Right hindlimb (tissue), 1 donor: ENCODE measurements at places on chromosomes 1 and 21.

- no peak for DNase-seq
Measured at GRCh38 chr1:209406168-209406567, 177.3 kb upstream of the CAMK1G start.

DNA sequence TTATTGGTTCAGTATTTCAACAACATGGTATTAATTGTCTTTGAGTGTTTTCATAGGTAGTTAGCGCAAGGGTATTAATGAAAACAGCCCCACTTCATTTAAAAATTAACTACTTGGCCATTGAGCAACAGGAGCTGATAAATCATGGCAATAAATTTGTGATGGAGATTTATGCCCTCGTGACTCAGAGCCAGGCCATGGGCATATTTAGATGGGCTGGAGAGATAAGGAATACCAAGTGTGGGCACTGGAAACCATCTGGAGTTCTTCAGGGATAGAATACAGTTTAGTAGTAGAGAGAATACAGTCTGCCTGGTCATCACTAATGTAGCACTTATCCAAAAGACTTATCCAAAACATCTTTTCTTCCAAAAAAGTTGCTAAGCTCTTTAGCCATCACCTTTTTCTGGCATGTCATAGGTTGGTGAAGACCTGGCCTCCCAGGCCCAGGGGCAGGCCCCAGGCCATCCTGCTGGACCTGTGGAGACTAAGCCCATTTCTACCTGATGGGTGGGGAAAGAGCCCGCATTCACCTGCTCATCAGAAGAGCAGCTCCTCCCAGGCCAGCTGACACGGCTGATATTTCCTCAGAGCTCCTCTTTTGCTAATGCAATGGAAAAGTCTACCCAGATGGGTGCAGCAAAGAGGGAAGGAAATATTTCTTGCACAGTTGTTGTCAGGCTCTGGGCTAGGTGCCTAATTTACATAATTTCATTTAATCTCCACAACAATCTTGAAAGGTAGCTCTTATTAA is 238.0 kb downstream of the TM2D1 start:
- no peak for DNase-seq

GRCh38 chr21:14825514-14825974 is 239.3 kb downstream of the NRIP1 start:
- DNase-seq: no peak

DNA sequence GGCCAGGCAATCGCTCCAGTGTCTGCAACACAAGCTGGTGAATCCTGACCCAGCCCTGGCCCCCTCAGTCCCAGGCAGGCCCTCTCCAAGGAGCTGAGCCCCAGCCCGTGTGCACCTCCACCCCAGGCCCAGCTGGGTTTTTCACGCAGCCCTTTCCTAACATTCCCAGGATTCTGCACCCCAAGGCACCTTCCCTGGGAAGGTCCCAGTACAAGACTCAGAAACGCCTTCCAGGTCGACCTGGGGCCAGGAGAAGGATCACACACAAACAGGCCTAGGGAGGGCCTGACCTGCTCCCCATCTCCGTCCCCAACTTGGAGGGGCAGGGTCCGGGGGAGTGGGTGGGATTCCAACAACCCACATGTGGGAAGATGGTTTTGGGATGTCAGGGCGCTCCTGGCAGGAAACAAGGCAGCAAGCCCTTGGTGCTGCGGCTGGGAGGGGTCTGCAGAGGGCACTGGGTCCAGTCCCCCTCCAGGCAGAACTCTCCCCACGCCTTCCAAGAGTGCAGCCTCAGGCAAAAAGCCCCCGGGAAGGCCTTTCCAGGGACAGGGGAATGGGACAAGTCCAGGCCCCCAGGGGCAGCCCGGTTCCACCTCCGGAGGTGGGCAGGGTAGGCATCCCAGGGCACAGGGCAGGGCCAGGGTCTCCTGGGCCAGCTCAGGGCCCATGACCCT is 58.3 kb downstream of the KCNAB2 start:
- no peak for DNase-seq

DNA sequence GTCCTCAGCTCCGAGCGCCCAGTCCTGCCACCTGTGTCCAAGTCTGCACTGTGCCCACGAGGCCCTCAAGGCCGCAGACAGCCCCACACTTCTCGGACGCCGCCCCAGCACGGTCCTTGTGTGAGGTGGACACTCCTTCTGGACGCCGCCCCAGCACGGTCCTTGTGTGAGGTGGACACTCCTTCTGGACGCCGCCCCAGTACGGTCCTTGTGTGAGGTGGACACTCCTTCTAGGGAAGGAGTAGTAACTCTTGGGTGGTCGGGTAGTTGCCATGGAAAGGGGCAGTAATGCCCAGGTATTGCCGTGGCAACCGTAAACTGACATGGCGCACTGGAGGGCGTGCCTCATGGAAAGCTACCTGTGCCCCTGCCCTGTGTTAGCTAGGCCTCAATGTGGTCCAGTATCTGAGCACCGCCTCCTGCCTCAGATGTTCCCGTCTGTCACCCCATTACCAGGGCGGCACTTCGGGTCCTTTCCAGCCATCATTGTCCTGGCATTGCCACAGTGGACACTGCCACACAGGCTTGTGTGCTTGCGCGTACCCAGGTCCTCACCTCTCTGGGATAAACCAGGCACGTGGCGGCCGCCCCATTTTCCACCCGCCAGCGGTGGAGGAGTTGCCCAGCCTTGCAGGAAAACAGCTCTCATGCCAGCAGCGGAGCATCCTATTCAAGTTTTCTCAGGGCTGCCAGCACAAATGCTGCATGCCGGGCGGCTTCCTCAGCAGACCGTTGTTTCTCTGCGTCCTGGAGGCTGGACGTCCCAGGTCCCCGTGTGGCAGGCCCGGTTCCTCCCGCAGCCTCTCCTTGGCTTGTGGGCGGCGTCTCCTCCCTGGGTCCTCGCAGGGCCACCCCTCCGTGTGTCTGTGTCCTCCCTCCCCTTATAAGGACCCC is 40.8 kb upstream of the POFUT2 start:
- DNase-seq: peak; percentile 30

- DNase-seq: no peak
Measured at GRCh38 chr1:226881515-226882185, 11.2 kb downstream of the PSEN2 start.

- peak; percentile 93 for DNase-seq
Measured at GRCh38 chr1:2213576-2214505, 14.3 kb upstream of the SKI start.

GRCh38 chr1:103949779-103950178 is 200.1 kb downstream of the AMY1C start:
- no peak for DNase-seq

- no peak for DNase-seq
Measured at GRCh38 chr1:39026866-39027507, 837 bp downstream of the NDUFS5 start.

GRCh38 chr1:113140176-113140575 is 67.2 kb downstream of the LRIG2 start:
- DNase-seq: no peak

DNA sequence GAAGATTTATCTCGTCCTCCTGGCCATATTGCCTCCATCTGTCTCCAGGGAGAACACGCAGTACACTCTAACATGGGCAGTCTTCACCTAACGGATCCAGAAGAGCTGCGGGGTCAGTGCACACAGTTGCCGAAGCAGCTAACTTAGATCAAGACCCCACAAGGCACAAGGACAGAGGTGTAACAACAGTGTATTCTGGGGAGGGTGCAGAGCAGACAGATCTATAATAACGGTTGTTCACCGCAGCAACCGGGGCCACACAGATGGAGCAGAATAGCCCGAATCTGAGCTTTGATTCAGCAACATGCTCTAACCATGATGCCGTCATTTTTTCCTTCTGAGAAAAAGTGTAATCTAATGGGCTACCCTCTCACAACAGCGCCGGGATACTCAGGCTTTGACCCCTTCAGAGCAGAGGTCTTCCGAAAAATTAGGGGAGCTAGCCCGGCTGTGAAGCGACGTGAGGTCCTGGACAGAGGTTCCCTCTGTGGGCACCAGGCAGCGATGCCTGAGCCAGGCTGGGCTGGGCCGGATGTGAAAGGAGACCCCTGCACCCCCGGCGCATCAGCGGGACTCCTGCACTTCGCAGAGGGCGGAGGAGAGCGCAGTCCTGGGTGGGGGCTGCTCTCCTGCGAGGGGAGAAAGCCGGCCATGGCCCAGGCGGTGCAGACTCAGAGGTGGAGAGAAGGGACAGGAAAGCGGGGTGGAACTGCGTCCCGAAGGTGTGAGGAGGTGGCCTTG is 57.5 kb downstream of the BCL9 start:
- DNase-seq: peak; percentile 85

DNA sequence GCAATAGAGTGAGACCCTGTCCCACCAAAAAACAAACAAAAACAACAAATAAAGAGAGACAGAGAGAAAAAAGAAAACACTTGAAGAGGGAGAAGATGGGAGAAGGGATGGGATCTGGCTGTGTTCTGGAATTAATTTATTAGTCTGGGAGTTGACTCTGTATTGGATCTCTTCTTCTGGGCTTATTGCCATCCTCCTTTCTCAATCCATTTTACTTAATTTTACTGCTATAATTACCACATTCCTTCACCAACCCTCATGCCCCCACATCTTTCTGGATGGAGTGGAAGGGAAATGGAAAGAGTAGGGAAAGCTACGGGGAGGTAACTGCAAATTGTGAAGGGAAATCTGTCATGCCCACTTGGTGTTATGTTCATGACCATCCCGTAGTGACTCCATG is 42.9 kb downstream of the FMN2 start:
- DNase-seq: no peak
